ENCODE measurements at places on chromosomes 3 and 15. TPM values are rescaled to one million over a fixed set of nuclear protein-coding genes. Genes with fewer than 3 reads are reported as not detected.

The ACVR2B gene
- total RNA-seq, result 6.0 TPM

GRCh38 chr3:162211470-162211869, 714.9 kb downstream of the OTOL1 start:
- no peak for DNase-seq

DNA sequence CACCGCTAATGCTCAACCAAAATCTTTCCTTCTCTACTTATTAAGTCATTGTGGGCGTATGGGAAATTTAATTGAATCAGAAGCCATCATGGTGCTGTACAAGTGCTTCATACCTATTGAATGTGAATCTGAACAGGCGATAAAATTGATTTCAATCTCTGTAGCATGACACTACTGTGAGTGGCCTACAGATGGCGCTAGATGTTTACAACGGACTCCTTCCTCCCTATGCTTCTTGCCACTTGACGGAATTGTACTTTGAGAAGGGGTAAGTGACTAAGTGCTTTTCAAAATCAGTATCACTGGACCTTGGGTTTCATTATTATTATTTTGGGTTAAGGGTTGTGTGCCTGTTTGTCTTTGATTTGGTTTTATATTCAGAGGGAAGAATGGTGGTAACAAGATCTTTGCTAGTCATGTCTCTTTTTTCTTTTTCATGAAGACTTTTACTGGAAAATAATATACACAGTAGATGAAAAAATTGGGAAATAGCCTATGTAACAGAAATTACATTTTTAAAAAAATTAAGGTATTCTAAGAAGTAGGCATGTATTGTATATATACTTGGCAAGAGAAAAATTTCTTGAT, 35.4 kb downstream of the ACP3 start:
- DNase-seq, result no peak

- DNase-seq, result no peak
Observed at GRCh38 chr3:6097556-6097955, 763.4 kb upstream of the GRM7 start.

All from lower leg skin (tissue), 4 donors.